ENCODE measurements at places on chromosomes 4 and X. TPM values are rescaled to one million over a fixed set of nuclear protein-coding genes. Genes with fewer than 3 reads are reported as not detected.
A peak's percentile ranks its signal among the peaks of the same experiment; 100 is the strongest.

GRCh38 chr4:104073229-104073628 is 353.4 kb upstream of the TACR3 start:
- no peak overlapping the region for H3K4me3 ChIP-seq
- no peak overlapping the region for H3K27ac ChIP-seq
- no peak for DNase-seq

- H3K36me3 ChIP-seq = no peaks in the 10 kb centered on the region
- DNase-seq = peak; percentile 7
- H3K27me3 ChIP-seq = no peaks in the 10 kb centered on the region
Measured at GRCh38 chr4:163922302-163922701, 427.8 kb downstream of the TMA16 start.

DNA sequence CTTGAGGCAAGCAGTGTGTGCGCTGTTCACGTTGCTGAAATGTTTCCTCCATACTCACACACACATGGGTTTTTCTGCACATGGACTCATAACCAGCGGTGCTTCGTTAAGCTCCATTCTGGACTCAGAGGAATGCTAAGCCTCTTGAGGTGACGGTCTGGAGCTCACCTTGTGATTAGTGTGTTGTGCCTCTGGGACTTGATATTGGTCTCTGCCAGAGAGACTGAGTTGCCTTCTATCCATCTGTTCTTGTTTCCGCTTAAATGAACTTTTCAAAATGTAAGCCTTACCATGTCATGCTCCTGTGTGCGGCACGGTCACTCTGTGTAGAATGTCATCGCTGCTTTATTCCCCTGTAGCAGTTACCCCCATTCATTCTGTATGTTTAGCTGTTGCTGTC is 42.5 kb downstream of the ADD1 start:
- peaks cover 53% of the 10 kb centered on the region for H3K36me3 ChIP-seq
- no peaks in the 10 kb centered on the region for H3K4me1 ChIP-seq
- no peak overlapping the region for H3K27ac ChIP-seq
- no peak for DNase-seq
- no peaks in the 10 kb centered on the region for H3K27me3 ChIP-seq

DNA sequence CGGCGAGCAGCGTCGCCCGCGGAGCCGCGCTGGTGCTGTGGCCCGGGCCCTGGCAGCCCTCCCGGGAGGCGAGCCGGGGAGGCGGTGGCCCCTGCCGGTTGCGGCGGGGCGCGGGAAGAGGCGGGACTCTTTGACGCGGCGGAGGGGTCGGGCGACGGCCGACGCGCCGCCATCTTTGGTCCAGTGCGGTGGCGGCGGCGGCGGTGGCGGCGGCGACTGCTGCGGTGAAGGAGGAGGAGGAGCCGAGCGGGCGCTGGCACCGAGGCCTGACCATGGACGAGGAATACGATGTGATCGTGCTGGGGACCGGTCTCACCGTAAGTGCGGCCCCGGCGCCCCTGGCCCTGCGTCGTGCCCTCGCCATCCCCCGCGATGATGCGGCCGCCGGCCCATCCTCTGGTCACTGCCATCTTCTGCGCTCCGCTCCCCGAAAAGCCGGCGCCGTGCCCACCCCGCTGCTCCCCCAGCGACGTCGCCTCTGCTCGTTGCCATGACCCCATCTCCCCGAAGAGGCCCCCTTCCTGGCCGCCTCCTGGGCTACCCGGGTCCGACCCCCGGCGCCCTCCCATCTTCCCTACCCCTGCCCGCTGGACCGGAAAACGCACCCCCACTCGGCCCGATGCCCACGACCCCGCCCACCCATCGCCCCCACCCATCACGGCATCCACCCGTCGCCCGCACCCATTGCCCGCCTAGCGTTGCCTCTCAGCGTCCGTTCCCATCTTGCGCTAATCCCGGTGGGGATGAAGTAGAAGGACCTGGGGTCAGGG is at the start of gene GDI1:
GDI1 (plus strand) TSS at position 172 of the 770 bp plus-strand sequence; CDS start at position 273, 101 bp downstream.
- no peaks in the 10 kb centered on the region for H3K27me3 ChIP-seq
- no peaks in the 10 kb centered on the region for H3K36me3 ChIP-seq
- peak within 1 kb of the TSS; percentile 85 for H3K27ac ChIP-seq
- no peaks in the 10 kb centered on the region for H3K4me1 ChIP-seq
- peak; percentile 39 for DNase-seq

- no peak for DNase-seq
- no peak overlapping the region for H3K27ac ChIP-seq
- H3K4me1 ChIP-seq = no peaks in the 10 kb centered on the region
- no peaks in the 10 kb centered on the region for H3K36me3 ChIP-seq
- no peak overlapping the region for H3K4me3 ChIP-seq
Measured at GRCh38 chr4:90328558-90328957, 201.4 kb downstream of the CCSER1 start.

- no peaks in the 10 kb centered on the region for H3K4me1 ChIP-seq
- H3K27ac ChIP-seq = no peak overlapping the region
- DNase-seq = no peak
- no peaks in the 10 kb centered on the region for H3K36me3 ChIP-seq
Measured at GRCh38 chrX:109626637-109627036, 1.7 kb upstream of the KCNE5 start.

DNA sequence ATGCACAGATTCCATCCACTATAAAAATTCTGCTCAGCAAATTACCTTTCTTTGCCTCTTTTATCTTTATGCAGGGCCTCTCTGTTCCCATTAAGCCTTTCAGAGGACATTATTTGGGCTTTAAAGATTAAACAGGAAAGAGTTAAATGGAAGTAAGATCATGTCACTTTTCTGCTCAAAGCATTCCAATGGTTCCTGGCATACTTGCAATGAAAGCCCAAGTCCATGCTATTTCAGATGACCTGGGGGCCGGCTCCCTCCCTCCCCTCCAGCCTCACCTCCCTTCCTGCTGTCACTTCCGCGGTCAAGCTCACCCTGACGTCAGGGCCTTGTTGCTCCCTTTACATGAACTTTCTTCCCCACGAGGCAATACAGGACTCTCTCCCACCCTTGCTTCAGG is 125.5 kb downstream of the C4orf51 start:
- H3K27ac ChIP-seq = no peak overlapping the region
- H3K4me3 ChIP-seq = no peak overlapping the region
- no peaks in the 10 kb centered on the region for H3K27me3 ChIP-seq
- no peaks in the 10 kb centered on the region for H3K36me3 ChIP-seq
- no peak for DNase-seq

- no peak overlapping the region for H3K4me3 ChIP-seq
- H3K27ac ChIP-seq = no peak overlapping the region
- DNase-seq = no peak
- H3K4me1 ChIP-seq = no peaks in the 10 kb centered on the region
- H3K27me3 ChIP-seq = no peaks in the 10 kb centered on the region
- peaks cover 45% of the 10 kb centered on the region for H3K36me3 ChIP-seq
Measured at GRCh38 chr4:151753056-151753455, 7.8 kb downstream of the GATB start.

REST gene
- 72.8 TPM for total RNA-seq

RASGEF1B gene
- total RNA-seq = 11.5 TPM

CCNA2 gene
- total RNA-seq = 1.5 TPM

ASB11 gene
- total RNA-seq = not detected

SLC26A1 gene
- total RNA-seq = 0.31 TPM

CACNA1F gene
- total RNA-seq = 2.2 TPM

PLP1 gene
- total RNA-seq = not detected

CXorf58 gene
- not detected for total RNA-seq

TRAM1L1 gene
- not detected for total RNA-seq

TMEM156 gene
- total RNA-seq = 8.6 TPM

PAGE2 gene
- not detected for total RNA-seq

MAGEE2 gene
- not detected for total RNA-seq

MAGEA8 gene
- total RNA-seq = not detected

PFKFB1 gene
- total RNA-seq = 0.62 TPM

CNKSR2 gene
- 6.3 TPM for total RNA-seq

ACE2 gene
- not detected for total RNA-seq

HDAC8 gene
- total RNA-seq = 33.0 TPM

STBD1 gene
- total RNA-seq = 2.1 TPM
